ENCODE measurements at places on chromosomes 16 and 17.
A peak's percentile ranks its signal among the peaks of the same experiment; 100 is the strongest.

DNA sequence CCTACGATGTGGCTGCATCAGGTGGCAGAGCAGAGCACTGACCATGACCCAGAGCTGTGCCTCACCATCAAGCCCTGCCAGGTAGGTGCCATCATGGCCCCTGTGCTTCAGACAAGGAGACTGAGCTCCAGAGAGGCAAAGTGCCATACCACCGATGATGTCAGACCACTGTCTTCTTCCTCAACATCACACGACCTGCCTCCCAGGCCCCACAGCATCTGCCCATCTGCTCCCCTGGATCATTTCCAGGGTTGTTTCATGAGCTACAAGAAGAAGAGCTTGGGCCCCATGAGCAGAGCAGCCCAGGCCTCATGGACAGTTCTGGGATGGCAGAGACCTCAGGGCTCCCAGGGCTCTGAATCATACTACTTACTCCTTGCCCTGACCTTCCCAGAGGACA is 9.9 kb downstream of the XYLT1 start:
- no peak for DNase-seq

DNA sequence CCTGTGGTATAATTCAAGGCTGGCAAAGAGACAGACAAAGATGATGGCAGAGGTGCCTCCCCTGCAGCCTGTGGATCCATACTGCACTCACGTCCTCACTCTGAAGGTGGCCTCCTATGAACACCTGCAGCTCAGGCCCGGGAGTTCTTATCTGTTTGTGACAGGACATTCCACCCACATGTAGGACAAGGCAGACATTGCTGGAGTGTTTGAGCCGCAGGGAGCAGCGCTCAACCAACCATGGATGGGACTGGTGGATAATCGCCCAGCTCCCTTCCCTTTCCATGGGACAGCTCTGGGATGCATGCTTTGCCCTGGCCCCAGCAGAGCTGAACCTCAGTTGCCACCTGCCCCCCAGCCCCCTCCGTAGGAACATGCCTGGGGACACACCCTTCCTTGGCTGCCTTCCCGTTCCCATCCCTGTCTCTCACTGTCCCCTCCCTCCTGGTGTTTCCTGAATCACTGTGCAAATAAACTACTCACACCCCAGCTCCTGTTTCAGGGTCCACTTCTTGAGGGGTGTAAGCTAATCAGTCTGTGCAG is 22.2 kb downstream of the ITPRIPL2 start:
- DNase-seq, result peak; percentile 59

DNA sequence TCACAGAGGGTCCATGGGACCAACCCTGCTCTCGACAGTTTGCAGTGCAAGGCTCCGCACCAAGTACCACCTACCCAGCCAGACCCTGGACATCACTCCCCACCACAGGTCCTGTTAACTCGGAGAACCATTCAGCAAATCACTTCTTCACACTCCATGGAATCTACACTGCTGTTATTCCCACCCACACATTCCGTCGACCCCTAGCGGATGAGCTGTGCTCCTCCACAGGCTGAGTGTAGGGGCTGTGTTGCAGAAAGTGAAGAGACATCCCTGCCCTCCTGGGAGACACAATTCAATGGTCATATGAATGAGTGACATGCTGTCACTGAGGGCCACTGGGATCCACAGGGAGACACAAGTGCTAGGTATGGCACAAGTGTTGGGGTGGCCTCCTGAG is 27.5 kb downstream of the MPG start:
- no peak for DNase-seq

DNA sequence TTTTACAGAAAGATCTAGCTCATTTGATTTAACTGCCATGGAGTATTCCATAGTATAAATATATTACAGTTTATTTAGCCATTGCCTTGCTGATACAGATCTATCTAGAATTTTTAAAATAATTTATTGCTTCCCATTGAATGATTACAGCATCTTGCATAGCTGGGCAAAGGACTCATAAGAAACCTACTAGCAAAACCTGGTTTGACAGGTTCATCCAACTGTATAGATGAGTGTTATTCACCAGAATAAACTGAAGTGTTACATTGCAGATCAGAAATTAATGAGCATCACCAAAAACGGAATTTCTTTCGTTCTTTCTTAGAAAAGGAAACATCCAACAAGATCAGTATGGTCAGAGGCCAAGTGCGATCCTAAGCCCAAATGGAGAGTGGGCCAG is 202.2 kb upstream of the CACNG5 start:
- no peak for DNase-seq

DNA sequence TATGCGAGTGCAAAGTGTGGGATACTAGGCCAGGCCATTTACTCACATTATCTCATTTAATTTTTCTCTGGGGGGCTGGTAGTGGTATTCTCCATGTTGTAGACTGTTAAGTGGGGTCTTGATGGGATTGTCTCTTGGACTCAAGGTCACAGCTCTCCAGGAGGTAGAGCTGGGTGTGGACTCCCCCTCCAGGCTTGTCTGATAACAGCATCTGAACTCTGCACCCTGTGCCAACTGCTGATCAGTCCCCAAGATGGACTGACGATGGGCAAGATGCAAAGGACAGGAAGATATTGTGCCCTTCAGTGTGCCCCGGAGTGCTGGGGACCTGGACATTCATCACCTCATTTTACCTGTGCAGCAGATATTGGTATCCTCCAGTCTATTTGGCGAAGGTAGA is 147.8 kb downstream of the MSI2 start:
- no peak for DNase-seq

GRCh38 chr17:42784409-42784808 is 4.0 kb downstream of the WNK4 start:
- DNase-seq, result no peak

GRCh38 chr16:82915139-82915824 is 288.5 kb downstream of the CDH13 start:
- no peak for DNase-seq

DNA sequence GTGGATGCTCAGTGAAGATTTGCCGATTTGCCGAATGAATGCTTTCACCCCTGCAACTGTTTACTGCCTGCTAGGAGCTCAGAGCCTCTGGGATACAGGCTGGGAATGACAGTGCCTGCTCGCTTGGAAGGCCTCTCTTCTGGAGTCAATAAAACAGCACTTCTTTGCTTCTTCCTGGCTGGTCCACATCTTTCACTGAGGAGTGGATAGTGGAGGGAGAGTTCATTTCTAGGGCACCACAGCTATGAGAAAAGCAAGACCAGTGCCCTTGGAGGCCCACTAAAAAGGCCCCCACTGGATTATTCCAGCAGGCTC is 3.1 kb upstream of the USP7 start:
- DNase-seq, result no peak

- peak; percentile 68 for DNase-seq
Observed at GRCh38 chr16:14310519-14310991, 239.4 kb downstream of the MRTFB start.

- DNase-seq, result peak; percentile 97
Observed at GRCh38 chr17:31696184-31696602, 162.9 kb downstream of the COPRS start.

DNA sequence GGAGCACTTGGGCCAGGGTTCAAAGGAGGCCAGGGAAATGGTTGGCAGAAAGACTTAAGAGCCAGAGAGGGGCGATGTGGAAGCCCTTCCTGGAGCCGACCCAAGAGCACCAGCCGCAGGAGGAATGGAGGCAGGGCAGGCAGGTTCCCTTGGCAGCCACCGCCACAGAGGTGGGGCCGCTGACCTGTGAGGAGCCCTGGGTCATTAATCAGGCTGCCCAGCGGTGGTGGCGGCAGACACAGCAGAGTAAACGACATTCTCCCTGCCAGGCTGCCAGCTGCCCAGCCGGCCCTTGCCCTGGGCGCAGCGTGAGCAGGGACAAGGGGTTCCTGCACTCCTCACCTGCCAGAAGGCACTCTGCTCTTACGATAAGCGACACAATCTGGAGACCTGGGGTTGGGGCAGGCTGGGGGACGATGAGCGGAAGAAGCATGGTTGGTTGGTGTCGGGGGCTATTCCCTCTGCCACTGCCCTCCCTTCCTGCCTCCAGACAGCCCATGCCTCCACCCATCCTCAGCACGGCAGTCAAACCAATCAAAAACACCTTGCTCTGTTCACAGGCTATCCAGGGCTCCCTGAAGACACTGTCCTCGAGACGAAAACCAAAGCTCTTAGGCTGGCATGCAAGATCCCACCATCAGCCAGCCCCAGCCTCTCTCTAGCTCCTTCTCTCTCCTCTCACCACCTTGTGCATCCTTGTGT is 40.9 kb downstream of the PLXDC1 start:
- DNase-seq, result no peak

DNA sequence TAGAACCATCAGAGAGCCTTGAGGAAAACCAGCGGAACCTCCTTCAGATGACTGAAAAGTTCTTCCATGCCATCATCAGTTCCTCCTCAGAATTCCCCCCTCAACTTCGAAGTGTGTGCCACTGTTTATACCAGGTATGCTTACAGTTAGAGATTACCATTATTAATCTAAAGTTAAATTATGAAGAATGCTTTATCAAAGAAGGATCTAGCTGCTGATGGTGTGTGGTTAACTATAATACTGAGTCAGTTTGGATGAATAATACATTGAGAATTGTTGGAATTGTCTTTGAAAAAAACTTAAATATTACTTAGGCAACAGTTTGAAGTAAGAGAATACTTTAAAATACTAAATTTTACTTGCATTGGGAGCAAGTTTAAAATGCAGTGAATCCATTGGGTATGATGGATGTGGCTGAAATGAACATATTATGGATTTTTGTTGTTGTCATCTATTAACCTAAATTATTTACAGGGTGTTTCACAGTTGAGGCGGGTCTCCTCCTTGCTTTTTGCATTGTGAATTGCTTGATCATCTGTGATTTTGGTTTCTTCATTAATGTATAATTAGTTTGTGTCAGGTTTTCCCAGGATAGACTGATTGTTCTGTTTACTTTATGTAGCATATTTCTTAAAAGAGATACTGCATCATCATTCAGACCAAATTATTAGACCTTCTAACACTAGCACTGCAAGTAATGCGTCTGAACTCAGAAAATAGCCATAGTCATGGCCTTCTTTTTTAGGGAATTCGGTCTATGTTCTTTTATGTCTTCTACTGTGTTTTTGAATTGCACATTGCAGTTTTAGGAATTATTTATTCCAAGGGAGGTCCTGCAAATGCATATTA is 47.8 kb downstream of the OMG start:
- DNase-seq, result peak; percentile 80

GRCh38 chr16:27811881-27812280 is 251.6 kb downstream of the GSG1L start:
- DNase-seq, result no peak

GRCh38 chr16:48616571-48616970 is 6.6 kb upstream of the N4BP1 start:
- DNase-seq, result no peak

GRCh38 chr16:66270333-66270927 is 96.1 kb upstream of the CDH5 start:
- DNase-seq, result peak; percentile 74

- no peak for DNase-seq
Observed at GRCh38 chr17:73883175-73883574, 238.9 kb upstream of the SDK2 start.

GRCh38 chr16:28534542-28535373 is 4.0 kb downstream of the NUPR1 start:
- no peak for DNase-seq

DNA sequence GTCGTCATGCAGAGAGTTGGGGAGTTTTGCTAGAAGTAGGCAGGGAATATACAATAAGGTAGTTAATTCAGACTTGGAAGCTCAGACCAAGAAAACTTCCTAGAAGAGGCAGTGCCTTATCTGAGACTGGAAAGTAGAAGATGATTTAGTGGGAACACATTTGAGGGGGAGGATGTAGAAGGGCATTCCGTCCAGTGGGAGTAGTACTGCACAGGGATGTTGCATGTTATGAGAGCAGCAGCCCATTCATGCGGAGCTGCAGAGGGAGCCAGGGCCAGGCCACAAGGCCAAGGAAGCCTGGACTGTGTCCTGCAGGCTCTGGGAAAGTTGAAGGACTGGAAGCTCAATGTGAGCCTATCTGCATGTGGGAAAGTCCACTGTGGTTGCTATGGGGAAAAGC is 344.5 kb upstream of the EEF2KMT start:
- DNase-seq, result no peak

- no peak for DNase-seq
Observed at GRCh38 chr16:19104607-19105006, 9.2 kb upstream of the ITPRIPL2 start.

- DNase-seq, result no peak
Observed at GRCh38 chr17:46027048-46027975, 28.3 kb downstream of the STH start.

- DNase-seq, result peak; percentile 84
Observed at GRCh38 chr16:51392521-51393187, 241.6 kb upstream of the SALL1 start.

- no peak for DNase-seq
Observed at GRCh38 chr16:82750068-82750467, 123.3 kb downstream of the CDH13 start.

Measured in fibroblast of skin of back (primary cell).